ENCODE measurements at places on chromosomes 7 and 10.

DNA sequence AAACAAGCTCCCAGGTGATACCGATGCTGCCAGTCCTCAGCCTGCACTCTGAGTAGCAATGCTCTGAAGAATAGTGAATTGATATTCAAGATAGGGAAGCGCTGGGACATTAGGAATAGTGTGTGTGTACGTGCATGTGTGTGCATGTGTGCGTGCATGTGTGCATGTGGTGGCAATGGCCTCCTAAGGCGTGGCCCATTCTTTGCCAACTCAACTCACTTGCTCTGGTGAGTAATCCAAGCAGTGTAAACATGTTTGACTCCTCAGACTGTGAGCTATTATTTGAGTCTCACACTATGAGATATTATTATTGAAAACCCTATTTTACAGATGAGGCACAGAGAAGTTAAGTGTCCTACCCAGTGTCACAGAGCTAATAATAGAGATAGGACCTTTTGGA lies 186.6 kb downstream of the RAB11FIP2 start:
- DNase-seq: no peak

GRCh38 chr7:136502162-136502561 lies 366.3 kb upstream of the CHRM2 start:
- no peak for DNase-seq

DNA sequence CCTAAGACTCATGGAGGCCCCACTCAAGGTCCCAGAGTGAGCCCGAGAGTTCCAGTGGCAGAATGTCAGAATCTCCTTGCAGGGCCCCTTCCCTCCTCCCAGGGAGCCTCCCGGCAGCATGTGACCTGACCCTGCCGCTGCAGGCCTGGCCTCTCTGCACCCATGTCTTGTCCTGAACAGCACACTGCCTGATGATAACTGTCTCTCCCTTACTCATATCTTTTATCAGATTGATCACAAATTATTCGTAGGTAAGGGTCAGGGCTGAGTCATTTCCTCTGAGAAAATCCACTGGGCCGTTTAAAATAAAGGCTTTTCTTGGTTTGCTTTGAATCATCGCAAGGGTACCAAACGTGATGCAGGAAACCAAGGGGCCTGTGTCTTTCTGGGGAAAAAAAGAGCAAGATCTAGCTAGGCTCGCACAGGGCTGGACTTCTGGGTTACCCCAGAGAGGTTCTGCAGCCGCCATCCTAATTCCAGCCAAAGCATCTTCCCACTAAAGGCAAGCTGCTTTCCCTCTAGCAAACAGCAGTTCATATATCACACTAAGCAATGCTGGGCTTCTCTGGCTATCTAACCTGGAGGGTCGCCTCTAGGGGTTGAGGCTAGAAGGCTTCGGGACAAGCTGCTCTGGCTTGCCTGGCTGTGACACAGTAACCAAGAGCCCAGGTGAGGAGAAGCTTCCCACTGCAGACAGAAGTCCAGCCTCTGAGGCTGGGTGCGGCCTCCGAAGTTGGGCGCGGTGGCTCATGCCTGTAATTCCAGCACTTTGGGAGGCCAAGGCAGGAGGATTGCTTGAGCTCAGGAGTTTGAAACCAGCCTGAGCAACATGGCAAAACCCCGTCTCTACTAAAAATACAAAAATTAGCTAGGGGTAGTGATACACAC lies 104.9 kb downstream of the SPDYE5 start:
- no peak for DNase-seq

DNA sequence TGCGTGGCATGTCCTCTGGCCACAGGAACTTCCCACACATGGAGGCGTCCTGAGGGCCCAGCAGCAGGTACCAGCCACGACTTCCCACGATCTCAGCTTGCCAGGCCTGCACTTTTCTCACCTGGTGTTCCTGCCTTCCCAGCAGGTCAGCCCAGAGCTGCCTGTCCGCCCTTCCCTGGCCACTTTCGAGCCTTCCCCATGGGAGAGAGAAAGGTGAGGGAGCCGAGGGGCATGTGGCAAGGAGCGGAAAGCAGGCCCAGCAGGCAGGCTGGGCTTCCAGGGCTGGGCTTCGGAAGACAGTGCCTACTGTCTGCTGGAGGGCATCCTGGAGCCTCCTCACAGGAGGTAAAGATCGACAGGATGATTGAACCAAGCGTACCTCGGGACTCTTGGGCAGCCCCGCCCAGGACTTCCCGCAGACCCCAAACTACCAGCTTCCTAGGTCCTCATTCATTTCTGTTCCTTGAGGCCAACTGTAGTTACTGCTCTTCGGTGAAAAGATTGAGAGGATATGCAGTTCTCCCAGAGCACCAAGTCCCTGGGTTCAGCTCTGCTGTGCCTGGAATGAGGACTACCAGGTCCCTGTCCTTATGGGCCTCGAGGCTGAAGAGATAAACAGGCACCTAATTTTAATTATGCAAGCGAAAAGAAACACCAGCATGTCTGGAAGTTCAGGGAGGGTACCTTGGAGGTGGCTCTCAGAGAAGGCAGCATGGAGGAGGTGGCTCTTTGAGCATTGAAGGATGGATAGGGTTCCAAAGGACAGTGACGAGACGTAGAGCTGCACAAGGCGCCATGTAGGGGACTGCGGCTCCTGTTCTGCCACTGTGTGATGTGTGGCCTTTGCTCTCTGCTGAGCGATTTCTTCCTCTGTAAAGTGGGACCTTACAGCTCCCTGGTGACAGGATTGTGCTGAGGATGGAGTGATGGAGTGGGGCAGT lies 87.8 kb downstream of the ZMIZ1 start:
- DNase-seq: no peak

All from pons (tissue), 1 donor.